Bronchus fibroblast of lung (primary cell): ENCODE measurements at places on chromosomes 5 and 9. TPM values are rescaled to one million over a fixed set of nuclear protein-coding genes. Genes with fewer than 3 reads are reported as not detected.

IL4 gene
- not detected in 2 replicates for total RNA-seq

IL9 gene
- not detected in 2 replicates for total RNA-seq

TMEM174 gene
- not detected in 2 replicates for total RNA-seq

ANP32B gene
- 21.9 and 22.4 TPM in 2 replicates for total RNA-seq

GADD45G gene
- 0.15 and 0.17 TPM in 2 replicates for total RNA-seq

PCDHGB7 gene
- total RNA-seq = 6.1 and 7.2 TPM in 2 replicates

C5orf58 gene
- not detected in 2 replicates for total RNA-seq

GABRP gene
- total RNA-seq = not detected in 2 replicates

SAXO1 gene
- not detected in 2 replicates for total RNA-seq

SPATA31E1 gene
- not detected in 2 replicates for total RNA-seq

ST6GALNAC4 gene
- total RNA-seq = 32.6 and 41.0 TPM in 2 replicates
